Activated T-cell treated with anti-CD3 and anti-CD28 coated beads for 48 hours (primary cell): ENCODE measurements at places on chromosomes 2 and 18.

- peak; percentile 51 for DNase-seq
These were observed 954 bp downstream of the CCNT2 start for GRCh38 chr2:134919341-134920210.

DNA sequence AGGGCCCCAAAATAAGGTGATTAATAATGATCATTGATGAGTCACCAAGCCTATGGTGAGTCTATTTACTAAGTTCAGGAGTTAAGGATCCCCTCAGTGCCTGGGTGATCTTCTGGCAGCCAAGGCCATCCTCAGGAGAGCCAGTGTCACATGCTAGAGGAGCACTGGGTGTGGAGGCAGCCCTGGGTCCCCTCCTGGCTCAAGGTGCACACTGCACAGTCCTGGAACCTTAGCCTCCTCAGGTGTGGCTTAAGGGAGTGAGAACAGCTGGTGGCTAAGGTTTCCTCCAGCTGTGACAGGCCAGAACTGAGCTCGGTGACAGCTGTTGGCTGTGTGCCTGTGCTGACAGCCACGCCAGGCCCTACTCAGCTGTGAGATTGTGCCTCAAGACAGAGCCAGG, 52.1 kb upstream of the ACAA2 start:
- DNase-seq = no peak

- peak; percentile 6 for DNase-seq
These were observed 185.9 kb upstream of the CCDC150 start for GRCh38 chr2:196453613-196454047.

DNA sequence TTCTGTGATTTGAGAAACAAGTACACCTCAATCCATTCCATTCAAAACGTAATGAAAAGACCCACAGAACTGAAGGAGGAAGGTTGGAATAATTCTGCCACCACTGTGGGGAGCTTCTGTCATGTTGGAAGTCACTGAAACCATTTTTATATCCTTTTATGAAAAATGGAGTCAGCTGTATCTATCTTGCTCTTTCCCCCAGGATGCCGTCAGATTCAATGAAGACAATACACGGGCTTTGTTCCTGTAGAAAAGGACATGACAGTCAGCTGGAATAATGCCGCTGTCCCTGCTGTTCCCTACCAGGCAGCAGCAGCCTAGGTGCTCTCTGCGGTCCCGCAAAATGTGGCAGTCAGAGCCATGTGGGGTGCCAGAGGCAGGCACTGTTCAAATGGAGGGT, 52.5 kb upstream of the APCDD1 start:
- no peak for DNase-seq

DNA sequence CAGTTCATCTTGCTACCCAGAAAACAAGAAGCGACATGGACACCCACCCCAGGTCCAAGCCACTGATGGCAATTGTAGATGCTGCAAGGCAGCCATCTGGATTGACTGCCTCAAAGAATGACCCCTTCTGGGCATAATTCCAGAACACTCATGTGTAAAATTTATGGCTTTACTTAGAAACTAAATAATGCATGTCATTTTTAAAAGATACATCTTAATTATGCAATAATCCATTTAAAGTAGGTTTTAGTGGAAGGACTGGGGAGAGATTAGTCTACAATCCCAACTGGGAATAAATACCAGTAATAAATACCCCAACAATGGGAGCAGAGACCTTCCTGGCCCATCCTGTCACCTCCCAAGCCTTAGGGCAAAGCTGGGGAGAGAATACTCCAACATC, 247.7 kb downstream of the SS18 start:
- DNase-seq = no peak

DNA sequence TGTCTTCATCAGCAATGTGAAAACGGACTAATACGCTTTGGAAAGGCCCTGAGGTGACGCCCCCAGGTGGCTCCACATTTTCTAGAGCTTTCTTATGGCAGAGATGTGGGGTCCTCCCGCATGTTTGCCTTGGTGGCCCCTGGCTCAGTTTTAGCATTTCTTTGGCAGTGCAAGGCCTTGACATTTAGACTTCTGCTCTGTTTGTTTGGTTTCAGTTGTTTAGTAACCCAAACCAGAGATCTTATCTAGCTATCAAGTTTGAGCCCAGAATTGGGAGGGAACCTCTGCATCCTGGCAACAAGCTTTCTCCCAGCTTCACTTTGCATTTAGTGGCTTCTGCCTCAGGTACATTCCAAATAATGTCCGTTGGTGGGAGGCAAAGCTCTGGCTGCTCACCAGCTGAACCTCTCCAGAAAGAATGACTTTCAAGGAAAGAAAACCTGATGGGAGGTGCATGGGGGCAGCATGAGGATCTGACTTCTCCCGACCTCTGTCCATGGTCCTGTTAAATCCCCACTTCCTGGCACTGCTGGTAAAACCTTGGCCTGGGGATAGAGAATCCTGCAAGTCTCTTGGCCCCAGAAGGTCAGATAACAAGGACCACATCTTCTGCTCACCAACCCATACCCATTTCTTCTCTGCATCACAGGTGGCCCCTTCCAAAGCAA, 12.0 kb upstream of the MBP start:
- no peak for DNase-seq

- no peak for DNase-seq
These were observed 207.1 kb upstream of the SMAD2 start for GRCh38 chr18:48137374-48138081.

- no peak for DNase-seq
These were observed 32.3 kb downstream of the TGFBRAP1 start for GRCh38 chr2:105297216-105297615.

- no peak for DNase-seq
These were observed 38.2 kb downstream of the CERS6 start for GRCh38 chr2:168494190-168494711.

DNA sequence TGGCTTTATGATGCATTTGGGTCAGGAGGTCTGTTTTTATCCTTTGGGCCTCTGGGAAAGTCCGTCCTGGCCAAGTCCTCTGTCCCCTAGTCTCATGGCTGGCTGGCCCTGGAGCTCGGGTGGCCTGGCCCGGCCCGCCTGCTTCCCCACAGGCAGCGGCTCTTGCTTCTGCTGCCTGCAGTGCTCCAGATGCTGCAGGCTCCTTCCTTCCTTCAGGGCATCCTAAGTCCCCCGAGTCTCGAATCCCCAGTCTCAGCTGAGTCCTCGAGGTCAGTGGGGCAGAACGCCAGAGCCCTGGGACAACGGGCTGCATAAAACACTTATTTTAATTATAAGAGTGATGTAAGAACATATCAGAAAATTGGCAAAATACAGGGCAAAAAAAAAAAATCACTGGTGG, 71.2 kb downstream of the HPCAL1 start:
- DNase-seq = no peak

DNA sequence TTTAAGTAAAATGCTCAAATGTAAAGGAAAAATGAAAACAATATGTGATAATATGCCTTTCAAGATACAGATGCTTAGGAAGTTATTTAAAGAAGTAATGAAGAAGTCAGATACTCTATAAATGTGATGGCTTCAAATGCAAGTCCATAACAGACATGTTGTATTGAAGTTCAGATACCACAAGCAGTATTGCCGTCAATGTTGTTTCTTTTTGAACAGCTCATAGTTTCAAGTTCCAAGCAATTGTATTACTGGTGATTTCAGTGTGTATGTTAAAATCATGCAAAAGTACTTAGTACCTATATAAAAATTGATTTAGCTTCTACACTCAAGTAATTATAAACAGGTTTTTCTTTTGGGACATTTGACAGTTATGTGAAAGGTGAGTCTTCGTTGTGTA, 24.9 kb downstream of the KCMF1 start:
- no peak for DNase-seq

GRCh38 chr2:181910028-181910831, 18.7 kb downstream of the ITPRID2 start:
- DNase-seq = no peak

DNA sequence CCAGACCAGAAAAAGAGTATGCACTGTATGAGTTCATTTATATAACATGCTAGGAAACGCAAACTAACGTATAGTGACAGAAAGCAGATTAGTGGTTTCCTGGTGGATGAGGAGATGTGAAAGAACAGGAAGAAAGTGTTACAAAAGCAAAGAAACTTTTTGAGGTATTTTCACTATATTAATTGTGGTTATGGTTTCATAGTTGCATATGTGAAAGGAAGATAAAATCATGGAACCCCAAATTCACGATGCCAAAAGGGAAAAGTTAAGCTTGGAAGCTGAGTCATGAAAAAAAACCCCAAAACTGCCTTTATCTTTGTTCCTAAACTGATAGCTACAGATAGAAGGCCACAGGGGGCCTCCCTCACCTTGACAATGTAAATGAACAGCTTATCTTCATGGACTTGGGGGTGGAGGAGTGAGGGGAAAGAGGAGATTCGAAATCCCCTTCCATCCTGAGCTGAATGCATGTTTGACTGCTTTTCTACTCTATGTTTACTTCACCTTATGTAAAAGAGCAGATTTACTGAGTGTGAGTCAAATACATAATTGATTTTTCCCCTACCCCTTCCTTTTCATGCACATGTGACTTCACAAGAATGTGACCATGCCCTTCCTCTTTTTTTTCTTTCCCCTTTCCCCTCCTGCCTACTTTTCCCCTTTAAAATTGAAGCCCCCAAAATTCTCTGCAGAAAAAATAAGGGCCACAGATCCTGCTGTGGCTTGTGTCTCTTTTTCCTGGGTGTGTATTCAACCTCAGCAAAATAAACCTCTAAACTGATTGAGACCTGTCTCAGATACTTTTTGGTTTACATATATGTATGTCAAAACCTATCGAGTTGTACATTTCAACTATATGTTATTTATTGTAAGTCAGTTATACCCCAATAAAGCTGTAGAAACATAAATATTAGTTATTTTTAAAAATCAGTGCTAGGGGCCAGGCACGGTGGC, 100.1 kb upstream of the TLK1 start:
- peak; percentile 21 for DNase-seq

DNA sequence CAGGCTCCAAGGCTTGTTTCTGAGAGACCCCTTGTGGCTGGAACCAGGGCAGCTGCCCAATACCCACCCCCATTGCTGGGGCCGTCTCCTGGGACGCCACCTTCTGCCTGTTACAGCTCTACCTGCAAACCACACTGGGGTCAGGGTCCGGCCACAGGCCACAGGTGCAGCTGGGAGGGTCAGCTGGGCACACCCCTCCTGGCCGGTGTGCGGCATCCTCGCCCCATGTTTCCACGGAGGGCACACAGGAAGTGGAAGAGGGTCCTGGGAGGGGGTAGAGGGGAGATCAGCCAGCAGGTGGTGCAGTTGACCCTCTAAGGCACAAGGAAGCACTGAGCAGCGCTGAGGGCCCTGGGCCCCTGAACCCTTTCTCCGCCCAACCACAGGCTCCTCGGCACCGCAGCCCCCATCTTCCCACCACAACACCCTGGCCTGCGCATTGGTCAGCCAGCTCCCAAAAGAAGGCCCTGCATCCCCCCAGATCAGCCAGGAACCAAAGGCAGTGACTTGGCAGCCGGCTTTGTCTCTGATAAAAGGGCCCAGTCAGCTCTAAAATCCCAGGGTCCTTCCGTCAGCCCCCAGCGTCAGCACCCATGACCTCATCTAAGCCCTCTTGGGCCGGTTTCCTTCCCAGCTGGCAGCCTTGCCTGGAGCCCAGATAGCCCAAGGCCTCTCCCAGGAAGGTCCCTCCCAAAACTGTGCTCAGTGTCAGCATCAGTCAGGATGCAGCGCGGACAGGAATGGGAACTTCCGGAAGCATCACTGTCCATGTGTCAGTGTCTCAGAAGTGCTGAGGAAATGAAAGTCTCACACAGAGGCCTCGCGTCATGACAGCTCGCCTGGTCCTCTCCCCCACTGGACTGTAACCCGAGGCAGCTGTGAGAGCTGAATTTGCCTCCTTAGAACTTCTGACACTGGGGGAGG, 1.7 kb downstream of the ERFE start:
- no peak for DNase-seq

DNA sequence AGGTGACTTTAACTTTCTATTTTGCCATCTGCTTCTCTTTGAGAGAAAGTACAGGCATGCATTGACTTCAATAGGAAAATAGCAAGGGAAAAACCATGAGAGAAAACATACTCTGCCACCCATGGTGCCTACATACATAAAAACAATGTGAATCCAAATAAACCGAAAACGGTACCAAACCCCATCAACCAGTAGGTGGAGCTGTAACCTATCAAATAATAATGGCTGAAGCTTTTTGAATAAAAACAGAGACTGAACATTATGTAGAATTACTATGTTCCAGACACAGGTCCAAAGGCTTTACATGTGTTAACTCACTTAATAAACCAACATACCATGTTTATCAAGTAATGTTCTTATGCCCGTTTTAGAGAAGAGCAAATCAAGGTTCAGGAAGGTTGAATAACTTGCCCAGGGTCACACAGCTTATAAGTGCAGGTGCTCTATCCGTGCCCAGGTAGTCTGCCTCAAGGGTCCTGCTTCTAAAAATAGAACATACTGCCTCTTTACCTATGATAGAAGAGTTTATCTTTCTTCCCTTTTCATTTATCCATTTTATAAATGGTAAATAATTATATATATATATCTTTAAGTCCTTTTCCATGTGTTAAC, 293.9 kb upstream of the SYT4 start:
- DNase-seq = no peak
